ENCODE measurements at places on chromosomes 7 and 10. TPM values are rescaled to one million over a fixed set of nuclear protein-coding genes. Genes with fewer than 3 reads are reported as not detected.

Gene MBLAC1
- total RNA-seq: 2.3 TPM

Gene ADRB1
- not detected for total RNA-seq

Gene RPEL1
- not detected for total RNA-seq

Gene ANAPC16
- total RNA-seq: 119 TPM

DNA sequence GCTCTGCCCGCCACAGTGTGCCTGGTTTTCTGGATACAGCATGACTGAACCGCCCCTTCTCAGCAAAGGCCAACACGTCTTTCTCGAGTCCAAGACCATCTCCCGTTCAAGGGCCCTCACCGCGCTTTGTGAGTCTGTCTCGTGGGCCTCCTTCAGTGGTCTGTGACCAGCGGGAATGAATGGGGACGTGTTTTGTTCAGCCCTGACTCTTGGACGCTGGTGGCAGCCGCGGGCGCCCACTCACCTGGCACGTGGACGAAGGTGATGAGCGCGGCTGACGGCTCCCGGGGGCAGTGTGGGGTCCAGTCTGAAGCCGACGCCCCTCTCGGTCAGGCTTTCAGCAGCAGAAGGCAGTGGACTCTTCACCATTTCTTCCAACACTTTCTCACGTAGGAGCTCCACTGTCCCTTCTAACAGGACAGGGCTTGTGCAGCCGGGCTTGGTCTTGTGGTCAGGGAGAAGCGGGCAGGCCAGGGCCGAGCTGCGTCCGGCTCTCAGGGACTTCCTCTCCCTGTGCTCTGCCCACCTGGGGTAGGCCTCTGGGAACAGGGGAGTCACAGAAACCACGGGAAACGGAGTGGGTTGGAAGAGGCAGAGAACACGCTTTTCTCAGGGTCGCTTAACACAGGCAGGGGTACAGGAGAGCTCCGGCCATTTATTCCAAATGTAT is 30.4 kb downstream of the AMZ1 start:
- no peak overlapping the region for H3K27ac ChIP-seq
- peaks cover 2% of the 10 kb centered on the region for H3K27me3 ChIP-seq
- H3K4me1 ChIP-seq: peaks cover 60% of the 10 kb centered on the region
- H3K4me3 ChIP-seq: no peak overlapping the region
- no peak for DNase-seq

GRCh38 chr10:13340626-13341376 is 7.3 kb downstream of the SEPHS1 start:
- H3K36me3 ChIP-seq: peaks cover 33% of the 10 kb centered on the region
- H3K4me3 ChIP-seq: no peak overlapping the region
- H3K27me3 ChIP-seq: no peaks in the 10 kb centered on the region
- H3K27ac ChIP-seq: no peak overlapping the region
- H3K4me1 ChIP-seq: peaks cover 40% of the 10 kb centered on the region
- DNase-seq: peak; percentile 26

DNA sequence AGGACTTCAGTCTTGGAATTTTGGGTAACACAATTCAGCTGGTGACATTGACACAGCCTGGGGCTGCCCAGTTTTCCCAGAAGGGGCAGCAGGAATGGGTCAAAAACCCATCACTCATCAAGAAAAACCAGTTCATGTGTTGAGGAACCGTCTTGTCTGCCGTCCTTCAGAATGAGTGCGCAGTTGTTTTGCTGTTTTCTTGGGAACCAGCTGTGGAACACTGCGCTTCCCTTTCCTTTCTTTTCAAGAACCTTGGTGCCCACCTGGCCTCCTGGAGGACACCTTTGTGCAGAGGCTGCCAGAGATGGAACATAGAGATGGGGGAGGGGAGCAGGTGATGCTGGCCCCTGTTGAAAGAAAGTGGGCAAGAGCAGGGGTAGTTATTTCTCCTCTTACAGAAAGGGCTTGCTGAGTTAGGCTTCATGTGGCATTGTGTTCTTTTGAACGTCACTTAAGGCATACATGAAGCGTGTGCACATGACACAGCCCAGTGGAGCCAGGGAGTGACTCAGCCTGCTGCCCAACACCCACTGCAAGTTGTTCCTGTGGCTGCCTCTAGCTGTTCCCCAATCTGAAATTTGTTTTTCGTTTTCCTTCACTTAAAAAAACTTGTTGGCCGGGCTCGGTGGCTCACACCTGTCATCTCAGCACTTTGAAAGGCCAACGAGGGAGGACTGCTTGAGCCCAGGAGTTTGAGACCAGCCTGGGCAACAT is 87.4 kb upstream of the TNS3 start:
- no peak for DNase-seq
- no peaks in the 10 kb centered on the region for H3K4me1 ChIP-seq
- H3K4me3 ChIP-seq: no peak overlapping the region
- no peak overlapping the region for H3K27ac ChIP-seq
- no peaks in the 10 kb centered on the region for H3K27me3 ChIP-seq

DNA sequence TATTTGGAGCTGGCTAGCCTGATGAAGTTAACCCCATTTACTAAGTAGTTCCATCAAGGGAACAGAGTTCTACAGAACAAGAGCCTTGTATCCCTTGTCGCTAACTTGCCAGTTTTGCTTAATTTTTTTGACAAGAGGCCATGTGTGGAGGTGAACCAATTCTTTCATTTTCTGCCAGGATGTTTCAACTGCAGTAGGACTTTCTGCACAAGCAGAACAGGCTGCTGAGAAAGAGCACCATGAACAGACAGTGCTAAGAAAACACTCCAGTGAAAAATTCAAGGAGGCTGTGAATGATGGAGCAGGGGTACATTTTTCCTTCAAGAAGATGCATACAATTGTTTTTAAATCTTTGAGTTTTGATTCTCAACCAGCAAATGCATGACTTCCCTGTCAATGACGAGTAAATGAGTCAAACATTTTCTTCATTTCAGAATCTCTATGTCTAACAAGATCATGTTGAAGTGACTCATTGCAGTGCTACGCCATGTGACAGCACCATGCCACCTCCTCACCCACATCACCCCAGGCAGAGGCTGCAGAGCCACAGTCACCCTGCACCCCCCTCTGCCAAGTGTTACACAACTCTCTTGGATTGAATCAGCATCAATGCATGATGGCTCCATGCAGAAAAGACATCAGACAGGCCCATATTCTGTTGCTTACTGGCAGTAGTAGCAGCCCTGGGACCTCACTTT is 193.1 kb downstream of the COBL start:
- peaks cover 1% of the 10 kb centered on the region for H3K27me3 ChIP-seq
- peaks cover 40% of the 10 kb centered on the region for H3K4me1 ChIP-seq
- DNase-seq: peak; percentile 92
- H3K36me3 ChIP-seq: no peaks in the 10 kb centered on the region
- peak overlapping the region; percentile 53 for H3K4me3 ChIP-seq

DNA sequence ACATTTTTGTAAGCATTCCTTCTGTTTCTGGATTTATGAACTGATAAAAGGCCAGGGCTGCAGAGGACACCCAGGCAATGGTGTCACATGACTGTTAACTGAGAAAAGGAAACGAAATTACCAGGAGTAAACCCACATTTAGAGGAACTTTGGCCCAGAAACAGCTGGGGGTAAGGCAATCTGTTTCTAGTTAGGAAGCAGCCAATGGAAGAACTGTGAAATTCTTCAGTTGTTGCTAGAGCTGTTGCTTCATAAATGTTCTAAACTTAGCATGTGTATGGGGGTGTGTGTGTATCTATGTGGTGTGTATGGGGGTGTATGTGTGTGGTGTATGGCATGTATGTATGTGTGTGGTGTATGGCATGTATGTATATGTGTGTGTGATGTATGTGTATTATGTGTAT is 11.8 kb upstream of the PDCD4 start:
- H3K36me3 ChIP-seq: peaks cover 1% of the 10 kb centered on the region
- H3K27ac ChIP-seq: peak overlapping the region; percentile 95
- H3K4me3 ChIP-seq: no peak overlapping the region
- no peak for DNase-seq

GRCh38 chr10:43882711-43883110 is 234.0 kb upstream of the ZNF32 start:
- no peak overlapping the region for H3K4me3 ChIP-seq
- no peak overlapping the region for H3K27ac ChIP-seq
- no peaks in the 10 kb centered on the region for H3K27me3 ChIP-seq
- no peak for DNase-seq

GRCh38 chr7:105642264-105642663 is 61.0 kb upstream of the EFCAB10 start:
- DNase-seq: no peak
- H3K27ac ChIP-seq: no peak overlapping the region
- H3K36me3 ChIP-seq: peaks cover 20% of the 10 kb centered on the region

DNA sequence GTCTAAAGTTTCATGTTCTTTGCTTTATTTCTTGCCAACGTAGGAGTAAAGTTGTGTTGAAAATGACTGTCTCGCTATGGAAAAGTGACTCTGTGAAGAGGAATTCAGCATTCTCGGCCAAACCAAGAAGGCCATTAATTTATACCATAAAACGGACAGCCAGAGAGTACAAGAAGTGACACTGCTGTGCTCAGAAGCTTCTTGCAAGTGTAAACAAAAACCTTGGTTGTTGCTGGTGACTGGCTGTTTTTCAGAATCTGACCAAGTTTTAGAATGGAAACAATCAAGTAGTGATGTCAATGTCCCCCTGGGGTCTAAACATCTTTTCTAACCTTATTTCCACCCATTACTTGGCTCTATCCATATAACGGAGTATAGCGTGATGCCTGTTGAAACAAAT is 201.9 kb downstream of the INHBA start:
- H3K27ac ChIP-seq: no peak overlapping the region
- DNase-seq: no peak
- no peak overlapping the region for H3K4me3 ChIP-seq
- no peaks in the 10 kb centered on the region for H3K27me3 ChIP-seq
- H3K4me1 ChIP-seq: no peaks in the 10 kb centered on the region

- H3K36me3 ChIP-seq: no peaks in the 10 kb centered on the region
- no peak overlapping the region for H3K4me3 ChIP-seq
- no peaks in the 10 kb centered on the region for H3K4me1 ChIP-seq
- no peak overlapping the region for H3K27ac ChIP-seq
Observed at GRCh38 chr10:29328983-29329382, 40.1 kb downstream of the LYZL1 start.

GRCh38 chr7:129780257-129780973 is 168.9 kb downstream of the NRF1 start:
- peak; percentile 88 for DNase-seq
- peak overlapping the region; percentile 64 for H3K4me3 ChIP-seq
- peaks cover 57% of the 10 kb centered on the region for H3K27me3 ChIP-seq
- no peaks in the 10 kb centered on the region for H3K36me3 ChIP-seq
- H3K4me1 ChIP-seq: peaks cover 29% of the 10 kb centered on the region
- no peak overlapping the region for H3K27ac ChIP-seq

DNA sequence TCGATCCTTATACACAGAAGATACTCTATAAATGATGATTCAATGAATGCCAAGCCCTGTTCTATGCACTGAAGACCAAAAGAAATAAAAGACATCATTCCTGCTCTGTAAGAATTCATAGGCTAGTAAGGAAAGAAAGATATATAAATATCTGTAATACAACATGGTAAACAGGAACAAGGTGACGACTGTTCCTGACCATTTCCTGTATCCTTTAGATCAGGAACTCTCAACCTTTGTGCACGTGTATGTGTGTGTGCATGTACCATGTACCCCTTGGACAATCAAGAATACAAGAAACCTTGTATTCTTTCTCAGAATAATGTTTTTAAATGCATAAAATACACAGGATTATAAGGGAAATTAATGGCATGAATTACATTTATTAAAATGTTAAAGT is 7.3 kb upstream of the HK1 start:
- no peaks in the 10 kb centered on the region for H3K36me3 ChIP-seq
- H3K27me3 ChIP-seq: no peaks in the 10 kb centered on the region
- H3K27ac ChIP-seq: no peak overlapping the region

- no peaks in the 10 kb centered on the region for H3K4me1 ChIP-seq
- no peak overlapping the region for H3K27ac ChIP-seq
- no peak overlapping the region for H3K4me3 ChIP-seq
- H3K27me3 ChIP-seq: no peaks in the 10 kb centered on the region
Observed at GRCh38 chr7:71990138-71990462, 422.0 kb downstream of the CALN1 start.

DNA sequence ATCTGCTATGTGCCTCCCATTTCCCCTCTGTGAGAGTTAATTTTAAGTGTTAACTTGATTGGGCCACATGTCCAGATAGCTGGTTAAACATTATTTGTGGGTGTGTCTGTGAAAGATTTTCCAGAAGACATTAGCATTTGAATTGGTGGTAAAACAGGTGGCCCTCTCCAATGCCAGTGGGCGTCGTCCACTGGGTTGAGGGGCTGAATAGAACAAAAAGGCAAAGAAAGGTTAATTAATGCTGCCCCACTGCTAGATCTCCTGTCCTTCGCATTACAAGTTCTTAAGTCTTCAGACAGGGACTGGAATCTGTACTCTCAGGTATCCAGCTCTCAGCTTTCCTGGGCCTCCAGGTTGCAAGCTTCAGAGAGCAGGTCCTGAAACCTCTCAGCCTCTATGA is 1160.9 kb upstream of the LRRN3 start:
- no peaks in the 10 kb centered on the region for H3K4me1 ChIP-seq
- no peak overlapping the region for H3K27ac ChIP-seq
- H3K4me3 ChIP-seq: no peak overlapping the region
- no peaks in the 10 kb centered on the region for H3K27me3 ChIP-seq

GRCh38 chr10:10353326-10353868 is 664.3 kb upstream of the CELF2 start:
- H3K4me3 ChIP-seq: no peak overlapping the region
- no peaks in the 10 kb centered on the region for H3K36me3 ChIP-seq
- no peaks in the 10 kb centered on the region for H3K4me1 ChIP-seq
- no peak overlapping the region for H3K27ac ChIP-seq
- no peak for DNase-seq
- H3K27me3 ChIP-seq: no peaks in the 10 kb centered on the region

DNA sequence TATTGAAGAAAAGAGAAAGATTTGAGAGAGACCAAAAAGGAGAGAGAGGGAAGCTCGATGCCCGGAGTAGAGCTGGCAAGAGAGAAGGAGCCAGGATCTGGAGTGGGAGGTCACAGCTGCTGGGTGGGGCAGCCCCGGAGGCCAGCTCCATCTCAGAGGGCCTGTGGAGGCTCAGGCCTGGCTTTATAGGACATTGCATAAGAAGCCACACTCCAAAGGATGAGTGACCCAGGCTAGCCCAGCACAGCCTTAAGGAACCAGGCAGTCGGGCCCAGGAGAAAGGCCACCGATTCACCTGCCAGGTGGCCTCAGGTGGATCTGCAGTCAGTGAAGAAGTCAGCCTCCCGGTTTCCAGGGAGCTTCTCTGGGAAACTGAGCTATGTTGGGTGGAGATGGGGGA is 676 bp downstream of the PLAC9 start:
- H3K27me3 ChIP-seq: peaks cover 28% of the 10 kb centered on the region
- no peaks in the 10 kb centered on the region for H3K36me3 ChIP-seq
- H3K27ac ChIP-seq: no peak overlapping the region
- H3K4me3 ChIP-seq: peak overlapping the region; percentile 4

- no peak overlapping the region for H3K27ac ChIP-seq
- H3K4me3 ChIP-seq: no peak overlapping the region
- H3K4me1 ChIP-seq: no peaks in the 10 kb centered on the region
Observed at GRCh38 chr7:94295850-94296249, 98.8 kb upstream of the COL1A2 start.
